ENCODE measurements at places on chromosomes 3 and 15.

- DNase-seq: no peak
Observed at GRCh38 chr3:128009952-128010846, 42.0 kb upstream of the SEC61A1 start.

DNA sequence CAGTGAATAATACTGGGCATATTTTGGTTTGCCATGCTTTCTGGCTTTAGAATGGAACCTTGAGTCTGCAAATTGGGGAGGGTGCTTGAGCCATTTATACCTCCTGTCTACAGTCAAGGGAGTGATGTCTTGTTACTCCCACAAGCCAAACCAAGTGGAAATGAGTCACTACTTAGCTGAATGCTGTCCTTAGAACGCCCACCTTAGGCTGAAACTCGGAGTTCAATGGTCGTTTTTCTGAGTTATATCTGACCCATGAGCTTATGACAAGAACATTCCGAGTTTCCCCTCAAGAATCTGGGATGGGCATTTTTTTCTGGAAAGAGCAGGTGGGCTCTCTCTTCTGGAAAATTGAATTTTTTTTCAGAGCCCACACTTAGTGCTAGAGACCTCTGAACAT, 17.4 kb upstream of the CLDN18 start:
- DNase-seq: no peak

GRCh38 chr3:61657689-61658088, 96.3 kb downstream of the PTPRG start:
- DNase-seq: no peak

DNA sequence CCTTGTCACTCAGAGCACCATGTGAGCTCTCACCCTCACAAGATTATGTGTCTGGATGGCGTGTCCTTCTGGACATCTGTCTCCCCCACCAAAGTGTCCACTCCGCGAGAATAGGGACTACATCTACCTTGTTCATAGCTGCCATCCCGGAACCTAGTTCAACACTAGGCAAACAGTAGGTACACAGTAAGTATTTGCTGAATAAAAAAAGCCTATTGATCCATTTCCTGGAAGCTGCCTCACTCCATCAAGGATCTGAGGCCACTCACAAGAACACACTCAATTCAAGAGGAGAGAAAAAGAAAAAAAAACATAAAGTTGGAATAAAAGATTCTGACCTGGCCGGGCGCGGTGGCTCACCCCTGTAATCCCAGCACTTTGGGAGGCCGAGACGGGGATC, 11.2 kb upstream of the ALAS1 start:
- no peak for DNase-seq

DNA sequence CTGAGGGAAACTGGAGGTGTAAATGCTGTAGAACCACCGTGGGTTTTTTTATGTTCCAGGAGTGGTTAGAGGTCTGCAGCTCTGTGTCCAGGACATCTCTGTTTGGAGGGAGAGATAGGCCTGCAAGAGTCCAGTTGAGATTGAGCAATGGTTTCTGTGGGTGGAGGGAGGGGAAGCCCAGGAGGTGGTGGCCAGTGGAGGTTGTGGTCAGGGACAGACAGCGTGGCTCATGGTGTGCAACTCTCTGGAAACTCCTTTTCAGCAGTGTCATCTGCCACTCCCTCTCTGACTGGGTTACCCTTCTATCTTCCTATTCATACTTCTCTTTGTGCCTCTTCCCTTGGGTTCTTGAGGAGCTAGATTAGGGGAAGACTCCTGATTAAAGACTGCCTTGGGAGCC, 9.6 kb downstream of the XCR1 start:
- DNase-seq: no peak

- DNase-seq: no peak
Observed at GRCh38 chr3:67524046-67524445, 130.4 kb downstream of the SUCLG2 start.

GRCh38 chr3:14620512-14620911, 31.1 kb upstream of the CCDC174 start:
- DNase-seq: no peak

- DNase-seq: peak; percentile 47
Observed at GRCh38 chr3:159910991-159911663, 77.5 kb upstream of the IL12A start.

GRCh38 chr3:43854916-43855315, 164.2 kb downstream of the ABHD5 start:
- DNase-seq: no peak

DNA sequence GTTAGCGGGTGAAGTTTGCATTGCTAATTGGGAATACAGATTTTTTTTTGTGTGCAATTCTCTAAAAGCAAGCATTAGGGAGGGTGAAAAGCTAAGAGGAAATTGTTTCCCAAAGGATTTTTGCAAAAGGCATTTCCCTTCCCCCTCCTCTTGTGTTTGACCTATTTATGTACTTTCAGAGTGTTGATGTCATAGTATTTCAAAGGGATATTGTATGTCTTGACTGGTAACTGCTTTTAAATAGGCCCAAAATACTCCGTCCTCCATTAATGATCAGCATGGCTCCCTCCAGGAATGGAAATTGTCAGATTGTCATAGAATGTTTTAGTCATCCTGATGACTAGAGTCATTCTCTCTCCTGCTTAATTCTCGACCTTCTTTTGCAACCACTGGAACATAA, 32.4 kb downstream of the TRIM71 start:
- DNase-seq: no peak

DNA sequence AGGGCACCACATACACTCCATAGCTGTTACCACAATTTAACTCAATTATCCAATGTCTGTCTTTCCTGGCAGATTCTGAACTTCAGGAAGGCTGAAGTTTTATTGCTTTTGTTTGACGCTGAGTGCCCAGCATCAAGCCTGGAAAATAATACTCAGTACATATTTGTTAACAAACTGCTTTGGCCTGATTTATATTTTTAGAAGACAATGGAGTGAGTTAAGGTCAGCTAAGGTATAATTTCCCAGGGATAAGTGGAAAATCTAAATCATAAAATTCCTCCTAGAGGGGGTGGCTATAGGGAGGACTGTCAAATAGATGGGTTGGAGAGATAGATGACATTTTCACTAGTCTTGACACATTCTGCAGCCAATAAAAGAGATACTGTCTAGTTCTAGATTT, 659.4 kb upstream of the ADAMTS9 start:
- no peak for DNase-seq

GRCh38 chr3:17030438-17030837, 145.7 kb downstream of the PLCL2 start:
- DNase-seq: no peak

GRCh38 chr3:55882006-55882405, 394.9 kb upstream of the WNT5A start:
- DNase-seq: no peak

GRCh38 chr3:188242436-188243123, 88.6 kb downstream of the LPP start:
- no peak for DNase-seq

DNA sequence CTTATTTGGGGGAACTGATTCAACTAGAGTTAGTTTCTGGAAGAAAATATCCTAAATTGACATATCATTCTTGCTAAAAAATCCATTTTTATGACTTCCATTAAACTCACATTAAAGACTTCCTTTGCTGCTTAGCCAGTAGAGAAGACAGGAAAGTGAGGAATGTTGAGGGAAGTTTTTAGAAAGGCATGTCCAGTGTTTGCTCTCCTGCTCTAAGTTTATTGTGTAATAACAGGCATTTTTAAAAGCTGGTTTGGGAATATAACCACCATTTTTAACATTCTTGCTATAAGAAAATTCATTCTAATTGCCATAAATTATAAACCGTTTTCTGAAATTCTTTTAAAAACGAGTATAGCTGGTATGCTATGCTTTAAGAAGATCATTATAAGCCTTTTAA, 428.0 kb downstream of the RAP2B start:
- DNase-seq: no peak

- no peak for DNase-seq
Observed at GRCh38 chr3:159896543-159896942, 92.1 kb upstream of the IL12A start.

DNA sequence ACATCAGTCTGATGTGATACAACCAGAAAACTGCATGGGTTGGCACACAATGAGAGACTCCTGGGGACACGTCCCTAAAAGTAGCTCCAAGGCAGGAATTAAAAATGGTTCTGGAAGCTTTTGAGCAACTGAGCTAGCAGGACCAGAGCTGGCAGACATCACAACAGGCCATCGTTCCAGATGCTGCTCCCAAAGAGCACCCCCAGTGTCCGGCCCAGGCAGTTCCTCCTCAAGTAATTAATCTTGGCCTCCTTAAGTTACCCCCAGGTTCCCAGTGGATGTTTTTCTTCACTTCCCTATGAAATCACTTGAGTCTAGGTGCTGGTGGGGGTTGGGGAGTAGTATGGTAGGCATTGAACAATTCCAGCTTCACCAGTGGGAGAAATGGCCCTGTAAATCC, 711.6 kb downstream of the MECOM start:
- no peak for DNase-seq

- DNase-seq: no peak
Observed at GRCh38 chr3:34229876-34230275, 431.4 kb downstream of the PDCD6IP start.

DNA sequence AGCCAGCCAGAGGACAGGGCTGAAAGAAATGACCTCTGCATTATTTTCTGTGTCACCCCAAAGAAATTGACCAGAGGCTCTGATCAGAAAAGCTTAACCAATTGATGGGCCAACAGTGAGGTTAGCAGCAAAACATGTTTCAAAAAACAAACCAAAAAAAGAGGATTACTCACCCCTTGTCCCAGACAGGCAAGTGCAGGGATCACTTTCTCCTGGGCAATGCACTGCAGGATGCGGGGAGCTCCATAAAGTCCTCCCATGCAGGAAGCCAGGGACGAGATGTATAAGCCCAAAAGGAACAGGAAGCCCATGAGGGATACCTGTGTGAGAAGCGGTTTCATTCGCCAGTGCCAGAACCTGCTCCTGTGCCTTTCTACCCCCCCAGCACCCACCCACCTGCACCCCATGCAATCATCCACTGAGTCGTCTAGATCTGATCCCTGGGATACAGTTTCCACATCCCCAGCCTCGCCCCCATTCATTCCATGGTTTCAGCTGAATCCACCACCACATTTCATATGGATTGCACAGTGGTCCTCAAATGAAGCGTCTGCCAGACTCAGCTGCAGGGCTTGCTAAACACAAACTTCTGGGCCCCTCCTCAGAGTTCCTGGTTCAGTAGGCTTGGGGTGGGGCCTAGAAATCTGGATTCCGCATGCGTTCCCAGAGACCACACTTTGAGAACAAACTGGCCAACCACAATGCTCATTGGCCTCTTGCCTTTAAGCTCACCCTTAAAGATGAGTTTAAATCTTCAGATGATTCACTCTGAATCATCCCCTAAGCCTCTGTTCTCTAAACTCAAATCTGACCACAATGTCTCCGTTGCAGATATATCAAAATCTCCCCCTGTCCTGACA, 54.4 kb upstream of the HEG1 start:
- DNase-seq: peak; percentile 43

- DNase-seq: no peak
Observed at GRCh38 chr15:67096546-67097294, 31.3 kb downstream of the SMAD3 start.

GRCh38 chr3:67461667-67462142, 192.7 kb downstream of the SUCLG2 start:
- no peak for DNase-seq

DNA sequence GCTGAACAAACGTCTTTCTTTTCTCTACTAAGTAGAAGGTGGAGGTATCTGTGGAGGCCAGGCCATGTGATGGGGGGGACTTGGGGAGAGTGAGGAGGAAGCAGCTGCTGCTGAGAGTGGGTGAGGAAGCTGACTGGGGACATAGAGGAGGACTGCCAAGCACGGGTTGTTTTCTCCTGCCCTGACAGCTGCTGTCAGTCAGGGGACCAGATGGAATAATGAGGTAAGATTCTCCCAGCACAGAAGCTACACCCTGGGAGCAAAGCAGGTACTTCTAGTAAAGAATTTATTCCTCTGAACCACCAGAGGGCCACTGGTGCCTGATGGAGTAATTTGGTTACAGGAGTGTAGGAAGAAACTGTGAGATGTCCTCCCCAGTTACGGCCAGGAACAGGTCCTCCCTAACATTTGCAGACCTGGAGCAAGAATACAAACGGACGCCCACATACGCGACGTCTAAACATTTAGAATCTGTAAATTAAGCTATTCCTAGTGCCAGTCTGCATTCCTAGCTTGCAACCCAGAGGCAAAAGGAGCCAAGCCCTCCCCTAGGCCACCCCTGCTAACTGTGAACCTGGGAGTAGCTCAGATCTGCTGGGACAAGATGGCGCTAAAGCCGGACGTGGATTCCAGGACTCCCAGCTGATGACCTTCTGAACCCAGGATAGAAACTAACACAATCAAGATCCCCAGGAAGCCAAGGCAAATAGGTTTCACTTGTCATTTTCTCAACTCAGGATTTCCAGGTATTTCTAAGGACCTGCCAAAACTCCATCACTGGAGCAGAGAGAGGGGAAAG, 14.8 kb downstream of the CRYGS start:
- no peak for DNase-seq

DNA sequence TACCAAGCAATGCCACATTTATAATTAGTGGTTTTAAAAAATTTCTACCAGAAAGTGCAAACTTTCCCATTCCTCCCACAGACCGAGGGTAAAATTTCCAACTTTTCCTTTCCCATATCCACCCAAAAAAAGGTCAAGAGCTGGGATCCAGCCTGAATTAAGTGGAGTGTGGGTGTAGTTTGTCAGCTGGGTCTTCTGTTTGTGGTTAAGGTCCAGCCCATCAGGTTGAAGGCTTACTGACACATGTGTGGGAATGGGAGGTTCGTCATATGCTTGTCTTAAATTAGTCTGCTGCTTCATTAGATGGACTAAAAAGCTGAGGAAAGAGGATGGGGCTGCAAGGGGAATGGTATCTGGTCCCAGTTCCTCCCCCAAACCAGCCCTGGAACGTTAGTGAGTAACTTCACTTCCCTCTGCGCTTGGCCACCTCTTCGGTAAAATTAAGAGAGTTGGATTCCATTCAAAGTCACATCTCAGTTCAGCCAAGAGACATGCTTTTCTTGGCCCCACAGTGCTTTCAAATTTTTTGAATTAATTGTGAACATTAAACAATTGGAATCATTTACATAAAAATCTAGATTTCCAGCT, 59.0 kb upstream of the PLCL2 start:
- no peak for DNase-seq

DNA sequence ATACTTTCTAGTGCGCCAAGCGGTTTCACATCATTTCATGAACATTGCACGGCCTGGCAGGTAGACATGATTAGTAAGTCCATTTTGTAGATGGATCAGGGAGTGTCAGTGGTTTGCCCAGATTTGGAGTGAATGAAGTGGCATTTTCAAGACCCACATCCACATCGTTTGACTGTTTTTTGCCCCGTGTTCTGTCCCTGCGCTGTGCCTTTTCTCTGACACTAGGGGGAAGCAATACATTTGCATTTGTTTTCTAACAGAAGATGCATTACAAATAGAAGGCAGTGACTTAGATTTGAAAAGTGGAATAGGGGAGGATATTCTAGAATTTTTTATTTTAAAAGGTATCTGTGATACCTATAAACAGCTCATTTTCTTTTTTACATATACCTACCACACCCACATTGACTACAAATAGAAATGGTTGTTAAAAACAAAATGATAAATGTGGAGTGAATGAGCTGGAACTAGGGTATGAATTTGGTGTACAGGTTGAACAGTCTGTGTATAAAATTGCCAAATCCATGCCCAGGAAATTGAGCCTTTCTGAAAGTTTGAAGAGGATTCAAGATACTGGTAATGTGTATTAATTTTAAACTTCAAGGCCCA, 98.0 kb downstream of the USP13 start:
- DNase-seq: peak; percentile 43

All from activated CD8-positive, alpha-beta memory T cell treated with anti-CD3 and anti-CD28 coated beads, Interleukin-2, amount 10 ng/mL, durations not matched to agents 7 days and 5 days (primary cell).